ENCODE measurements at places on chromosomes 16 and 17.

DNA sequence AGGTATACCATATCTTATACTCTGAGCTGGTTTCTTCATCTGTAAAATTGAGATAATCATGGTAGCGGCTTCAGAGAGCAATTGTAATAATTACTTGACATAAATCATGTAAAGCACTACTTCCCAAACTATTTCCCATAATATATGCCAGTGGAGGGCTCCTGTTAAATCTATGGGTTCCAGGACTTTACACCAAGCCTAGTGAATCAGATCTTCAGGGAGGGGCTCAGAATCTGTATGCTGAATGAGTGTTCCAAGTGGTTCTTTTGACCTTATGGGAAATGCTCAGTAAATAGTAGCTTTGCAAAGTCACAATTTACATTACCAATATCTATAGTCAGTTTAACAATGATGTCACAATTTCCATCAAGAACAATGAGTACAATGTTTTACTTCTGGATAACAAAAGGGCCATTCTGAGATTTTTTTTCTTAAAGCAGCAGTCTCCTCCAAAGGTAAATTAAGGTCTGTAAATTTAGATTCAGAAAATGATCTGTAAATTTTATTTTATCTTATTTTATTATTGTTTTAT, 50.9 kb upstream of the NLK start:
- no peak for DNase-seq

DNA sequence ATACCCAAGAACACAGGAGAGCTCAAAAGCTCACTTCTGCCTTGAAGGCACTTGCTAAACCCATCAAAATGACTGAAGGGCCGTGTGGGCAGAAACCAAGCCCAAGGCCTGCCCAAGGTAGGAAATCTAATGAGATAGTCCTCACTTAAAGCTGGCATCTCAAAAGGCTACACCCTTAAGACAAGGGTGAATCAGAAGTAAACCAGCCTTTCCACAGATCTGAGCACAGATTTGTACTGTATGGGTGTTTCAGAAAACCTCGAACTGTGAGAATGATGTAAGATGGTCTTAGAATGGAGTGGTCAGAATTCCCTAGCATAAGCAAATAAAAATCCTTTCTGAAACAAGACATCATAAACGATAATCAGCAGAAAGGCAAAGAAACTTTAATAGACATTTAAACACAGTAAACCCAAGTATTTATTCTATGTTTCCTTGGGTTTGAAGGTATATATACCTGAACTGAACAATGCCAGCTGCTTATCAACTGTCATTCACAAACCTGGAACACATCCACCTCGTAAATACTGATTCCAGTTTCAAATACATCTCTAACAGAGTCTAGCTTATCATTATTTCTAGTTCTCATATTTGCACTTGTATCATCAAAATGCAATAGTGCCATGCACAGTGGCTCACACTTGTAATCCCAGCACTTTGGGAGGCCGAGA, 37.8 kb downstream of the GLG1 start:
- no peak for DNase-seq

GRCh38 chr17:15348021-15348420, 6.6 kb upstream of the TEKT3 start:
- no peak for DNase-seq

DNA sequence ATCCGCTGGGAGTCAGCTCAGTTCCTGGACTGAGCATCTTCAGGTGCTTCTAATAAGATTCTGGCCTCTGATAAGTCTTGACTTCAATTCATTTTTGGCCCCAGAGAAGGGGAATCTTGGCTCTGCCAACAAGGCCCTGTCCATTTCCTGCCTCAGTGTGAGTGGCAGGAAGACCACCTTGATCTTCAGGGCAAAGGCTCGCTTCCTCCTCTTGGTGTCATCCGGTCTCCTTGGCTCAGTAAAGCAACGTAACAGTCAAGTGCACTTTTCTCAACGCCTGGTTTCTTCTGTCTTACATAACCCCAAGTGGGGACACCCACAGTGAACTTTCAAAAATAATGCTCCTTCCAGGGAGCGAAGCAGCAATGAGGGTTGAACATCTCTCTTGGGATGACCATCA, 169.8 kb downstream of the PRKCB start:
- DNase-seq, result no peak

DNA sequence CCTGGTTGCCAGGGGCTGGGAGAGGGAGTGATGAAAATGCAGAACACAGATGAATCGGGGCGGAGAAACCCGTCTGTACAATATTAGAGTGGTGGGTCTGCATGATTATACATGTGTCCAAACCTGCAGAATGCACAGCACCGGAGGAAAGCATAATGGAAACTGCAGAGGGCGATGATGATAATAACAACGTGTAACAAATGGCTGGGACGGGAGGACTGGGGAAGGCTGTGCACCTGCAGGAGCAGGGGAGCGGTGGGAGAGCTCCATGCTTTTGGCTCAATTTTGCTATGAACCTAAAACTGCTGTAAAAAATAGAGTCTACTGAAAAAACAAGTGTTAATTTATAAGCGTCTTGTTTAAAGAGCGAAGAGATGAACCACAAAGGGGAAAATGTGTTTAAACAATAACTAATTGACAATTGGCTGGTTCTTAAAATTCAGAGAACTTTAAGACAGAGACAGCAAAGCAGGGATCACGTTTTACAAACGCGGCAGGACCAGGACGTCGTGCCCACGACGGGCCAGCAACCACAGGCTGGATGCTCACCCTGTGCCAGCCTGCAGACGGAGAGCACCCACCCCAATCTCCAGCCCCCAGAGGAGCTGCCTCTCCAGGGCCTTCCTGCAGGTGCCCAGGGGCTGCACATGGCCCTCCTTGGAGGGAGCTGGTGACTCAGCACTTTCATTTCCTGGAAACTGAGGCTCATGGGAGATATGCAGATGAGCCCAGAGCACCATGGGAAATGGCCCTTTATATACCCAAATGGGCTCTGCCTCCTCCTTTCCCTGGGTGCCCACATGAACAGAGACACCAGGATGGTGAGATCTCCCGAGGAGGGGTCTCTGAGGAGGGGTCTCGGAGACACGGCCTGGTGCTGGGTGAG, at the start of gene TEX19:
TEX19 (plus strand) TSS at position 783 of the 886 bp plus-strand sequence. CDS start 2,904 bp downstream, outside the sequence.
- DNase-seq, result peak; percentile 45

DNA sequence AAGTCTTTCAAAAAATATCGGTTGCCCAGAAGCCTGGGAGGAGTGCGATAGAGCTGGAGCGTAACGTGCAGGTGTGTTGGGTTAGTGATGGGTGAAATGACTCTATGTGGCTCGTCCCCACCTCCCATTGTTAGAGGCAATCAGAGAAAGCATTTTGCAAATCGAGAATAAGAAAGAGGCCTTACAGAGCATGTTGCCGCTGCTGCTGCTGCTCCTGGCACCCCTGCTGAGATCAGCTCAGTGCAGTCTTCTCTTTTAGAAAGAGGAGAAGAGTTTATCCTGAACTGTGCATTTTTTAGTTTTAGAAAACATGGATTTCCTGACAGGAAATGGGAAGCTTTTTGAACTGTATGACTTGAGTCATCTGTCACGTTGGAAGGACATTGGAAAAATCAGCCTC, 774.5 kb upstream of the RBFOX1 start:
- no peak for DNase-seq

- DNase-seq, result no peak
These were observed 67.5 kb upstream of the ZNF423 start for GRCh38 chr16:49923411-49923810.

GRCh38 chr17:83030432-83030831, 49.0 kb upstream of the METRNL start:
- DNase-seq, result no peak
